ENCODE measurements at places on chromosomes 6 and 20. TPM values are rescaled to one million over a fixed set of nuclear protein-coding genes. Genes with fewer than 3 reads are reported as not detected.

Gene ECT2L
- total RNA-seq: not detected

Gene NKX2-2
- total RNA-seq: not detected

DNA sequence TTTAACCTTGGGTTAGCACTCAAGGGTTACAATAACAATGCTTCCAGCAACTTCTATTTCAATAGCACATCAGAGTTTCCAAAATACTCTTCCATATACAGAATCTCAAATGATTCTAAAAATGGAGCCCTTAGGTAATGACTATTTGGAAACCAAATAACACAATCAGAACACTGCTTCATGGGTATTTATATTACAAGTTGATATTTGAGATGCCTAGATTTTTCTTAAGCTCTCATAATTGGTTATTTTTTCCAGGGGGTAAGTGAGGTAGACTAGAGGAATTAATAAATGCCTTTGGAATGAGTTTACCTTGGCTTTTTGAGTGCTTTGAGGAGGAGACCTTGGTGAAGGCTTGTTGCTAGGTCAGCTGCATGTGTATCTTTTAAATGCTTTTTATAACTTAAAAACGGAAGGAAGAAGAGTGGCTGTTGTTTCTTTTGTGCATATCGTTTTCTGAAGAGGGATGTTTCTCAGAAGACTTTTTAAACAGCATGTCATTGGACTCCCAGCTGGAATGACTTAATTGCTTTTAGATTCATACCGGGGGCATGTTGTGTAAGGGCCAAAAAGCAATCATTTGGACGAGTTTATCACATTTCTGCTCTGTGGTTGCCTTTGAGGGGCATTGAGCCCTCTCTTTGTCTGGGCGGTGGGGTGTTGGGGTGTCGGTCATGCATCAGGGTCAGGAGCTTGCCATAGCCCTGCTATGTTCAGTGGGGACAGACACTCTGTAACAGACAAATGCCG is 186.0 kb downstream of the DTNBP1 start:
- no peak for DNase-seq

DNA sequence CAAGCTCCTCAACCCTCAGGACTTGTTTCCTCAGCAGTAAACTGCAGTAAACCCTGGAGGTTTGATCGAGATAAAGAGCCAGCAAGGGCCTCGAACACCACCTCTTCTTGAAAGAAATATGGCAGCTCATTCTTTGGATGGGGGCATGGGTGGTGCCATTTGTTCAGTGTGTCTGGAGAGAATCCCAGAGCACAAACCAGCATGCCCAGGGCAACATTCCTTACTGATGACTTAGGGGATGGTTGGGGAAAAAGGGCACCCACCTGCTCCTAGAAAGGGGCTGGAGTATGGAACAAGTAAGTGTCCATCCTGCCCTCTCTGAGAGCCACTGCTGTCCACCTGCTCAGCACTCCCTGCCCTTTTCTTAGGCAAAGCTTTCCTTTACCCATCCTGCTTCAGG is 31.3 kb upstream of the ZFAND3 start:
- no peak for DNase-seq

Gene FERMT1
- total RNA-seq: 0.27 TPM

Gene FGD2
- total RNA-seq: 1.5 TPM

- DNase-seq: no peak
Observed at GRCh38 chr6:3316331-3316730, 57.6 kb downstream of the PSMG4 start.

GRCh38 chr6:41352907-41353306 is 17.5 kb downstream of the NCR2 start:
- no peak for DNase-seq

Gene SLC22A16
- not detected for total RNA-seq

DNA sequence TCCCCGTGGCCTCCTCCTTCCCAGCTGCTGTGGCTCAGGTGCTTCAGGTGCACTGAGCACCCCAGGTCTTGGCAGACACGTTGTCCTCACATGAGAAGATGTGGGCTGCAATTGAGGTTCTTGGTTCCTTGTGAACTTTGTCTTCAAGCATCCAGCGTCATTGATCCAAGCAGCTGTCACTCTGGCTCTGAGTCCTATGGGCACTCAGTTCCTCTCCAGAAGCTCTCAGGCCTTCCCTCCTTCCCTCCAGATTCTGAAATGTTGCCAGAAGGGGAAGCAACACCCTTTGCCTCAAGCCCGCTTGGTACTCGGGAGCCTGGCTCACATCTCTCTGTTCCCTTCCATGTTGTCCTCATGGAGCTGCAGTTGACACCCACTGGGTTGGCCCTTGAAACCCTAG is 8.4 kb upstream of the MRGBP start:
- no peak for DNase-seq

Gene PPIL6
- total RNA-seq: 0.13 TPM

- no peak for DNase-seq
Observed at GRCh38 chr6:2651536-2651935, 99.2 kb downstream of the MYLK4 start.

Gene SMIM28
- total RNA-seq: not detected

DNA sequence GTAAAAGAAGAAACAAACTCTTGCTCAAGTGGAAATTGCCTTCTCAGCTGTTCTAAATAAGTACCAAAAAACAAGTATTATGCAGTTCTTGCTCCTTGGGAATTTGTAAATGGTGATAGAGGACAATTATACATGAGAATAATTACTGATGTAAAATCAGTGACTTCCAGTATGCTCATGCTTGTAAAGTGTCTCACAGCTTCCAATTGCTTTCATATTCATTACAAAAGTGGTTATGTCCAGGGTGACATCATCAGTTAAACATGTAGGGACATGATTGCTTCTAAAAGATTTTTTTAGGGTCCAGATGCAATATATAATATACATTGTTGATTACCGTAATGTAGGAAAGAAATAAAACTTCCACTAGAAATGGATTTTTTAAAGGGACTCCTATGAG is 122.8 kb upstream of the B3GAT2 start:
- DNase-seq: no peak

Gene CD109
- total RNA-seq: 10.1 TPM

Gene GNMT
- 0.20 TPM for total RNA-seq

DNA sequence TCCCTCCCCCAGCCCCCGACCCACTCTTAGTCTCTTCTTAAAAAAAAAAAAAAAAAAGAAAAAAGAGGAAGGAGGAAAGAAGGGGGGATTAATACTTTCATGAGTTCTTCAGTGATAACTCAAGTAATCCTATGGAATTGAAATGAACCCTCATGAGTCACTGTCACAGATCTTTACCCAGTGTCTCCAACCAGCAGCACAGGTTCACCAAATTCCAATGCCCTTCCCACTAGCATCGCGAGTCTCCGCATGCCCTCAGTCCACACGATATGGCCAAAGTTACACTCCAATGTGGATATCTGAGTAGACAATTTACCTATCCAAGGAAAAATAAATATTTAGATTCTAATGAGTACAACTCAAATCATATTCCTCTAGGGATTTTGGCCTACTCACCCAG is 74.5 kb downstream of the MDN1 start:
- DNase-seq: no peak

- no peak for DNase-seq
Observed at GRCh38 chr20:54470697-54471096, 4.7 kb upstream of the DOK5 start.

GRCh38 chr20:1381753-1382591 is 10.9 kb downstream of the FKBP1A start:
- DNase-seq: no peak

Gene SSTR4
- not detected for total RNA-seq

All from activated T-cell treated with anti-CD3 and anti-CD28 coated beads, Interleukin-2, amount 50 U/mL, for 4 hours (primary cell).